Activated naive CD4-positive, alpha-beta T cell treated with anti-CD3 and anti-CD28 coated beads for 36 hours (primary cell): ENCODE measurements at places on chromosomes 16 and 17. TPM values are rescaled to one million over a fixed set of nuclear protein-coding genes. Genes with fewer than 3 reads are reported as not detected.

- H3K36me3 ChIP-seq, result peaks cover 7% of the 10 kb centered on the region
- H3K4me3 ChIP-seq, result no peak overlapping the region
- no peak for DNase-seq
Measured at GRCh38 chr17:17137731-17138585, 68.2 kb downstream of the PLD6 start.

SRCIN1 gene
- 0.67 TPM for total RNA-seq

DNA sequence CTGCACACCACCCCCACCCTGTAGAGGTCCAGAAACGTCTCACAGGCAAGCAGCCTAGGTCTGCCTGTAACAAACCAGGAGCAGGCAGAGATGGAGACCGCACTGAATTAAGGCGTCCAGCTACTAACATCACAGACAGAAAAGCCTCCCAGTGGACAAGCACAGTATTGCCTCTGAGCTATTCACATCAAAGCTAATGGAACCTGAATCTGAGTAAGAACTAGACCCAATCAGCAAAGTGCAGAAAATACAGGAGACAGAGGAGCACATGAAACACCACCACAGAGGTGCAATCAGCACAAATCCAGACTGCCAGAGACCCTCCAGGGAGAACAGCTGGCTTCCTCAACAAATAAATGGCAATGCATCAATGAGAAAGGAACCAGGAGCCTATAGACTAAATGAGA, 22.2 kb upstream of the PEMT start:
- H3K27ac ChIP-seq, result no peak overlapping the region
- peaks cover 3% of the 10 kb centered on the region for H3K4me1 ChIP-seq
- no peak overlapping the region for H3K4me3 ChIP-seq
- H3K27me3 ChIP-seq, result no peaks in the 10 kb centered on the region

GRCh38 chr17:76000016-76000754, 470 bp upstream of the CDK3 start:
- no peaks in the 10 kb centered on the region for H3K36me3 ChIP-seq
- no peak overlapping the region for H3K27ac ChIP-seq
- peaks cover 16% of the 10 kb centered on the region for H3K4me1 ChIP-seq

DNA sequence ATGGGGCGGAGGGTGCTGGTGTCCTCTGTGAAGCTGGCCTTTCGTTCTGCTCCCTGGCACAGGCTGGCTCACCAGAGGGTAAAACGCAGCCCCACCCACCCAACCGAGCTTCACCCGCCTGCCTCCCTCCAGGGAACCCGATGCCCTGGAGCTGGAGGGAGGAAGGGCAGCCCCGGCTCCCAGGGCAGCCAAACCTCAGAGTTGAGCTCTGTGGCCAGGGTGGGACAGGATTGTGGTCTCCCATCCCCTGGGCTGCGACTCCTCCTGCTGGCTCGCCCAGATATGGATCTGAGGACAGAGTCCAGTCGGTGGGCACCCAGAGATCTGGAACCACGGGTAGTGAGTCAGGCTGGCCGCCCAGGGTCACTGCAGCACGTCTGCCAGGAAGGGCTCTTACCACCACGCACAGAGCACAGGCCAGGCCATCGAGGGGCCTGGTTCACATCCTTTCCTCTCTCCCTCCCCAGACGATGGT, 42.6 kb upstream of the CHMP6 start:
- H3K4me3 ChIP-seq, result no peak overlapping the region
- no peaks in the 10 kb centered on the region for H3K27me3 ChIP-seq
- DNase-seq, result no peak
- no peak overlapping the region for H3K27ac ChIP-seq

HBM gene
- not detected for total RNA-seq

CCDC92B gene
- total RNA-seq, result 0.07 TPM

DECR2 gene
- 9.6 TPM for total RNA-seq

DNA sequence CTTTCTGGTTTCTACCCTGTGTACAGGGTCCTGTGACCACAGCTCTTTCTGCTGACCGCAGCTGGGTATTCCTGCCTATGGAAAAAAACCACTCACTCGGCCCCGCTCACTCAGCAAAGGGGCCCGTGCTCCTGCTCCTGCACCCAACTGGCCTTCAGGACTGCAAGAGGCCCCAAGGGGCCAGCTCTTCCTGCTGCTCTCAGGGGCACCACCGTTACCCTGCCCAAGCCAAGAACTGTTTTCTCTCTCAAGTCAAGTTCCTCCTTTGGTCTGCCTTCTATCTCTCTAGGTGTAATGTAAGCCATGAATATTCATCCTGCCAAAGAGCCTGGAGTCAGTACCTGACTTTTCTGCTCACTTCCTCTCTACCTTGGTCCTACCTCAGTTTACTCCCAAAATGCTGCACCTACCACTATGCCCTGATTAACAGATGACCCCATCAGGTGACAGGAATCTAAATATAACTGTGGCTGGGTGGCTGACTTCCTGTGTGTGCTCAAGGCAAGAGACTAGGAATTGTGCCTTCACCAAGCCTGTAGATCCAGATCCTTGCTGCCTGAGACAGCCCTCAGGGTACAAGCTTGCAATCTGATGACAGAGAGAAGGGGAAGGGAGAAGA, 20.4 kb upstream of the SCIMP start:
- H3K27me3 ChIP-seq, result no peaks in the 10 kb centered on the region
- no peak overlapping the region for H3K4me3 ChIP-seq
- no peak overlapping the region for H3K27ac ChIP-seq
- no peaks in the 10 kb centered on the region for H3K36me3 ChIP-seq

KCNH6 gene
- not detected for total RNA-seq

- no peak overlapping the region for H3K4me3 ChIP-seq
- H3K27me3 ChIP-seq, result no peaks in the 10 kb centered on the region
- peaks cover 3% of the 10 kb centered on the region for H3K36me3 ChIP-seq
- DNase-seq, result no peak
- peaks cover 5% of the 10 kb centered on the region for H3K4me1 ChIP-seq
- no peak overlapping the region for H3K27ac ChIP-seq
Measured at GRCh38 chr16:17076092-17076754, 394.5 kb downstream of the XYLT1 start.

- no peaks in the 10 kb centered on the region for H3K27me3 ChIP-seq
- H3K36me3 ChIP-seq, result peaks cover 19% of the 10 kb centered on the region
- H3K27ac ChIP-seq, result no peak overlapping the region
- no peak overlapping the region for H3K4me3 ChIP-seq
Measured at GRCh38 chr16:80982646-80983045, 24.0 kb downstream of the CMC2 start.

DNA sequence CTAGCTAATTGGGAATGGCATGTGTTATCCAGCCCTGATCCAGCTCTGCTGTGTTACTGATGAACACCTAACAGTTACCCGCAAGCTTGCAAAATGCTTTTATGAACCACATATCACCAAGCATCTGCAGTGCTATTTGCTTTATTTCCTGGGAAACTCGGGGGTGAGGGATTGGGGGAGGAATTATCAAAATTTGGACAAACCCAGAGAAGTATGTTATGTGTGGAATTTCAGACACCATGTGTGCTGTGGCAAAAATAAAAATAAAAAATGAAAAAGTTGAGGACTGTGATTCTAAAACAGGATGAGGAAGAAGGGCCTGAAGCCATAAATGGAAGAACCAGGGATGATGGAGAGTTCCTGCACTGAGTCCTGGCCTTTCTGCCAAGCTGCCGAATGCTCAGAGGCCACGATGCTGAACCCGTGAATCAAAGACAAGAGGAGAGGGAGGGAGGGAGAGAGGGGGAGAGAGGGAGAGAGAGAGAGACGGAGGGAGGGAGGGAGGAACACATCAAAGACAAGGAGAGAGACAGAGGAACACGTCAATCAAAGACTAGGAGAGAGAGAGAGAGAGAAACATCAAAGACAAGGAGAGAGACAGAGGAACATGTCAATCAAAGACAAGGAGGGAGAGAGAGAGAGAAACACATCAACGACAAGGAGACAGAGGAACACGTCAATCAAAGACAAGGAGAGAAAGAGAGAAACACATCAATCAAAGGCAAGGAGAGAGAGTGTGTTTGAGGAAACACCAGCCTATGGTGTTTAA, 89.8 kb downstream of the MRM3 start:
- no peak for DNase-seq
- no peak overlapping the region for H3K4me3 ChIP-seq
- H3K36me3 ChIP-seq, result no peaks in the 10 kb centered on the region
- no peak overlapping the region for H3K27ac ChIP-seq
- peaks cover 10% of the 10 kb centered on the region for H3K27me3 ChIP-seq

SLC5A11 gene
- total RNA-seq, result not detected

NOG gene
- 2.4 TPM for total RNA-seq

SPN gene
- total RNA-seq, result 53.2 TPM

DNA sequence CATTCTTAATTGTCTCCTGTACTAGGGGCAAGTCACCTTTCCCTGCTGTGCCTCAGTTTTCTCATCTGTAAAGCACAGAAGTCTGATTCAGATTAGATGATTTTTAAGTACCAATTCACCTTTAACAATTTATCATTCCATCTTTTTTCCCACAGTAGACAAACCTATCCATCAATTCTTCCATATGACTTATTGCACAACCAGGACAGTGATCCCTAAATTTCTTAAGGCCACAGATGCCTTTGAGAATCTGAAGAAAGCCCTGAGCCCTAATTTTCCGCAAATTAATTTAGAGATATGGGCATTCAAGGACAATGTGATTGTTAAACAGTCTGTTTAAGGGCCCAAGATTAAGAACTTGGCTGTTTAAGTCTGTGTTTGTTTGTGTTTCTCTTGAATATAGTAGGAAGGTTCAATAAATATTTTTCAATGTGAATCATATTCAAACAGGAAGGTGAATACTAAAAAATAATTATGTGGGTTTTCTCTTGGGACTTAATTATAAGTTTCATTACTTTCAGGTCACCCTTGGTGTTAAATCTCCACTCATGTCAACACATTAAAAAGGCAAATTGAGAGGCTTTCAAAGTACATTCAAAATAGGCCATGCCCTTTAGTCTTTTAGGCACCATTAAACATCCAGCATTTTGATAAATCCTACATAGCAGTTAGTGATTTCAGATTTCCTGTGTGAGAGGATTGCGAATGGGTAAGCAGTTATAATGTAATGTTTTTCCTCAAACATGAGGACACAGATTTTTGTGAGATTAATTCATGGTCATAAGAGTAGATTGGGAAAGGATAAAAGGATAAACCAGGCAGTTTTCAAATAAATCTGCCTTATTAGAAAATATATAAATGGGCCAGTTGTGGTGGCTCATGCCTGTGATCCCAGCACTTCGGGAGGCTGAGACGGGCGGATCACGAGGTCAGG, 34.9 kb upstream of the MMD start:
- peaks cover 16% of the 10 kb centered on the region for H3K4me1 ChIP-seq
- no peak for DNase-seq
- no peak overlapping the region for H3K27ac ChIP-seq

DNA sequence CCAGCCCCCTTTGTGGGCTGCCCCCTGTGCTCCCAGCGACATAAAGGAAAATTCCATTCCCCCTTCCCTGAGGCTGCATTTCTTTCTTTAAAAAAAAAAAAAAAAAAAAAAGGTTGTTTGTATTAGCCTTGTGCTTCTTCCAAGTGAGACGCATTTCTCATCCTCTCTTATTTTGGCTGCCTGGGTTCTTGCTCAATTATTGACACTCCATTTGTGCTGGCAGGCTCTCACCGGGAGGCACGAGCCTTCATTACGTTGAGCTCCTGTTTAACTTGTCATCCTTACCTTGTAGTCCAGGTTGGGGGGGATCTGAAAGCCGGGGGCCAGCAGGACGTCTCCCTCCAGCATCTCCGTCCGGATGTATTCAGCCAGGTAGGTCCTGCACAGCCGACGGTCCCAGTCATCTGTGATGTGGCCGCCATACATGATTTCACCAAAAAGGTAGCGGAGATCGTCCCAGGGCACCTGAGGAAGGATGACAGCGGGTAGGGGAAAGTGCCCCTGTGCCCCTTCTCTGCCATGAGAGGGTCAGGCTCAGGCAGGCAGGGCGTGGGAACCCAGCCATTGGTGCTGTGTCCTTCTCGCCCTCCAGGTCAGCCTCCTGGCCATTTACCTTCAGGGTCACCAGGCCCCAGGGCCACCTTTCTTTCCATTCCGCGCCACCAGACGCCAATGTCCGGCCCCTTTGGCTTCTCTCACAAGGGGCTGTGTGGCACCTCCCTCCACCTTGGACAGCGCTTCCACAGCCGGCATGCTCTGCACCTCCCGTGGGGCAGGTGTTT, 50.6 kb downstream of the PGS1 start:
- peaks cover 3% of the 10 kb centered on the region for H3K4me1 ChIP-seq
- DNase-seq, result no peak
- H3K36me3 ChIP-seq, result peaks cover 11% of the 10 kb centered on the region
- H3K27ac ChIP-seq, result no peak overlapping the region
- no peaks in the 10 kb centered on the region for H3K27me3 ChIP-seq

DNA sequence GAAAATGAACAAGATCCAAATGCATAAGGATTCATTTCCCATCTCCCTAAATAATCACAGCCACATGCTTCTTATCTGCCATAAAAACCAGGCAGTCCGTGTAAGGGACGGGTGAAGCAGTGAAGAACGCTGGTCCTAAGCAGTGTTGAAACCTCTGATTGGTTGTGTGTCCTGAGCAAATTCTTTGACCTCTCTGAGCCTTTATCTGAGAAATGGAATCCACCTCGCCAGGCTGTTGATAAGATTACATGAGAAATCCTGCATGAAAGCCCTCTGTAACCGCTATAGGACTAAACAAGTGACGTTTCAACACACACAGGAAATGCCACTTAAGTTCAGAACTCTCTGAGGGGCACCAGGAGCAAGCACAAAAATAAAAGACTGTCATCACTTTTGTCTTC, 26.8 kb downstream of the GAS7 start:
- no peak overlapping the region for H3K4me3 ChIP-seq
- H3K27ac ChIP-seq, result no peak overlapping the region
- DNase-seq, result peak; percentile 8
- peaks cover 18% of the 10 kb centered on the region for H3K27me3 ChIP-seq
- peaks cover 2% of the 10 kb centered on the region for H3K36me3 ChIP-seq

DNA sequence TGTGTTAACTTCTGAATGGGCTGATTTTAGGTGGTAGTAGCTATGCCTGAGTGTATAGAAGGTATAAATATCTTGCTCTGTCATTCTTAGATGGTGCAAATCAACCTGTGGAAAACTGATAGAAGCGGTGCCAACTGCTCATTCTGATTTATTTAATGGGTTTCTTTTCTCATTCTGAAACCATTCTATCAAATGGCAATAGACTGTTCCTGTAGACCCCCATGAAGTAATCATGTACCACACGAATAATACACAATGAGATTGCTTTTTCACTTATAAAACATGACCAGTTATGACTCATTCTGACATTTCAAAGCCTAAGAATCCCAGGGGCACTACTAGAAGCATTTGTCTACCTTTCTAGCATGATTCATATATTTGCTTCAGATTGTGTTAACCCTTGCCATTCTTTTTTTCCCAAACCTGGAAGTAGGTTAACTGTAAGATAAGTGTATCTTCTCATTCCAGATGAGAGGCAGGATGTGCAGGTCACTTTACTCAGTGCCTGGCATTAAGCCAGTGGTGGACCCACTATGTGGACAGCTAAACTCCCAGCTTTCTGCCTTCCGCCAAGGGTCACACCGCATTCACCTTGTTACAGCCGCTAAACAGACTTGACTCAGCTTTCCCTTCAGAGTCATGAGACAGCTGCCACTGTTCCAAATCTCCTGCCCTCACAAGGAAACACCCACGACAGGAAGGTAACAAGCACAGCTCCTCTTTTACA, 16.4 kb upstream of the SLC16A11 start:
- peak; percentile 70 for DNase-seq
- H3K27me3 ChIP-seq, result peaks cover 2% of the 10 kb centered on the region
- peak overlapping the region; percentile 86 for H3K27ac ChIP-seq
- no peaks in the 10 kb centered on the region for H3K36me3 ChIP-seq

TMEM132E gene
- not detected for total RNA-seq

- H3K4me1 ChIP-seq, result no peaks in the 10 kb centered on the region
- no peak overlapping the region for H3K4me3 ChIP-seq
- DNase-seq, result no peak
- no peaks in the 10 kb centered on the region for H3K36me3 ChIP-seq
- no peaks in the 10 kb centered on the region for H3K27me3 ChIP-seq
Measured at GRCh38 chr17:55117164-55117563, 147.6 kb upstream of the HLF start.

PSMD12 gene
- 67.8 TPM for total RNA-seq

GRCh38 chr16:84505249-84506187, 1.1 kb upstream of the MEAK7 start:
- peak overlapping the region; percentile 82 for H3K27ac ChIP-seq
- peak overlapping the region; percentile 94 for H3K4me3 ChIP-seq
- H3K4me1 ChIP-seq, result peaks cover 41% of the 10 kb centered on the region
- DNase-seq, result no peak
